ENCODE measurements at places on chromosomes 16 and 17.

- DNase-seq, result no peak
Observed at GRCh38 chr17:4810696-4811290, 3.8 kb downstream of the PLD2 start.

DNA sequence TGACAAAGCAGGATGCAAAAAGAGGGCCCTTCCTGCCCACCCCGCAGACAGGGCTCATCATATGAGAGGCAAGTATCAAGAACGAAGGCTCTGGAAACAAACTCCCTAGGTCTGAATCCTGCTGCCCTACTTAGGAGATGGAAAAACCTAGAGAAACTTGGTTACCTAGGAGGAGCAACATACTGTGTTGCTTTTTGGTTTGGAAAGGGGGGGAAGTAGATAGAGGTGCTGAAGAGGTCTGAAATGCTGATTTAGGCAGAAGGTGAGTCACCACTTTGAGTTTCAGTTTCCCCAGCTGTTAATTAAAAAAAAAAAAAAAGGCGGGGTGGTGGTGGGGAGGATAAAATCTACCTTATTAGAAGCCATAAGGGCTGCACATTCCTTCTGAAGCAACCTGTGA, 1.5 kb downstream of the N4BP1 start:
- no peak for DNase-seq

GRCh38 chr17:50947782-50948543, 81.8 kb upstream of the TOB1 start:
- DNase-seq, result no peak

DNA sequence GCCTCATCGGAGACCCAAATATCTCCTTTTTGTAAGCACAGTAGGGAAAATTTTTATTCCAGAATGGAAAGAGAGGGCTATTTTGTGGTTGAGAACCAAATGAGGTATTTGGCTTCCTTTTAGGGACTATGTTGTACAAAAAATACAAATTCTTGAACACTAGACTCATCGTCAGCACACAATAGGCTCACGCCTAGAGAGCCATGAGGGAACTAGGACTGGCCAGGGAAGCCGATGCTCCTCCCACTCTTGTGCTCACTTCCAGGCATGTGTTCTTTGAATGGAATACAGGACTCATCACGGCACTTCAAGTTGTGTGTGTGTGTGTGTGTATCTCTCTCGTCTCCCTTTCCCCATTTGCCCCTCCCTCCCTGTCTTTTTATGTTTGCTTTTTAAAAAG, 17.8 kb upstream of the BLMH start:
- DNase-seq, result no peak

- DNase-seq, result no peak
Observed at GRCh38 chr17:78472035-78472905, 93.8 kb downstream of the PGS1 start.

DNA sequence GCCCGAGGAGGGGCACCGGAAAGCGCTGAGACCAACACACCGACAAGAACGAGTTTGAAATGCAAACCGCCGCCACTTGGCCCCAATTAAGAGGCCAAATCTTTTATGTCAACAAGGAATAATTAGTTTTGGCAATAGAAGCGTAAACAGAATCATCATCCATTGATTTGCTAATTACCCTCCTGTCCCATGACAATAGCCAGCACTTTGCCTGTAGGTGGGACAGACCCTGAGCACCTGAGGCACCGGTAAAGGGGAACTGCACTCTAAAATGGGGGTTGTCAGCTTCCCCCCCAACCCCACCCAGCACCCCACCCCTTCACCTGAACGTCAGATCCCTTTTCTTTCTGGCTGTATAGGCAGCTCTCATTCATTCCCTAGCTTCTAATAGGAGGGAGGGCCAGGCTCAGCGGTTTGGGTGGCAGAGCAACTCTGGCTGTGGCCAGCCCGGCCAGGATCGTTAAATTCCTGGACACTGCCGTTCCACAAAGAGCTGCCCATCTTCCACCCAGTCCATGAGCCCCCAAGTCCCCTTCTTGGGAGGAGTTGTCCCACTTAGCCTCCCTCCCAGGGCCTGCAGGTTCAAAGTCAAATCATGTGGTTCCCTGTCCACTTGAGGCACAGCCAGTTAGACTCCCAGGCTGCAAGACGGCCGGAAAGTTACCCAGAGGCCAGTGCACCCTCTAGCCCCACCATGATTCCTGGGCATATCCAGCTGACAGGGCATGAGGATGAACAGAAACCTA, 45.8 kb downstream of the WNT3 start:
- no peak for DNase-seq

GRCh38 chr17:62819511-62820221, 11.6 kb upstream of the MARCHF10 start:
- DNase-seq, result no peak

DNA sequence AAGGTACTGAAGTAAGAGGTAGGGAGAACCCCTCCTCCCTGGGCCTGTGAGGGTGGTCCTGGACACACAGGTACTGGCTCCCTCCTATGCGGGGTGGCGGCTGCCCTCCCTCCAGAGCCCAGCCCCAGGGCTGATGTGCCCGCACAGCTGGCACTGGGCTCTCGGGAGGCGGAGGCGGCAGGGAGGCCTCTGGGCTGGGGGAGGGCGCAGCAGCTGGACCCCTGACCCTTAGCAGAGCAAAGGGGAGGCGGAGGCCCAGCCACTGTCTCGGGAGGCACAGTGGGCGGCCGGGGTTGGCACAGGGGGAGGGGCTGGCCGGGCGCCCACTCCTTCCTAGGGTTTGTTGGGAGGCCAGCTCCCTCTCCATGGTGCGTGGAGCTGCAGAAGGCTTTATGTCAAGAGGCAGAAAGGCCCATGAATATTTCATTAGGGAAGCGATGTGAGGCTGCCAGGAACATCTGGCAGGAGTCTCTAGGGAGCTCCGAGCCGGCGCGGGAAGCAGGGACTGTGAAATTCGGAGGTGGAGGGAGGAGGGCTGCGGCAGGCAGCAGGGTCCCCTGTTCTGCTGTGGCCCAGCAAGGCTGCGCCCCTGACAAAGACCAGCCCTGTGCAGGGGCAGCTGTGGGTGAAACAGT, 44.1 kb upstream of the ACSF3 start:
- DNase-seq, result no peak

- no peak for DNase-seq
Observed at GRCh38 chr17:74343526-74344284, 17.7 kb downstream of the KIF19 start.

DNA sequence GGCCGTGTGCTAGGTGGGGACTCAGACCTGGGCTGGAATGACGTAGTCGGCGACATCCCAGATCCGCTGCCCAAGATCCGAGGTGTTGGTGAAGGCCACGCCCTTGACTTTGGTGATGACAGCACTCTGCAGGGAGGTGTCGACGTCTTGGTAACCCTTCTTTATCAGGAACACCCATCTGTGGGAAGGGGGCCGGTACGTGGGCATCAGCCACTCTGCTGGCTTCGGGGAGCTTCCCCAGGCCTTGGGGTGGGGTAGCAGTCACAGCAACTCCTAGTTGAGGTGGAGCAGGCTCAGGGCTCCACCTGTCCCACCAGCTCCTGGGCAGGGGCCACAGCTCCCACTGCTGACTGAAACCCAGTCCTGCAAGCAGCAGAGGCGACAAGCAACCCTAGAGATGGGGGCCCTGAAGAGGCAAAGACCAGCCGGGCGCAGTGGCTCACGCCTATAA, 4.3 kb downstream of the P2RX5 start:
- DNase-seq, result no peak

- DNase-seq, result no peak
Observed at GRCh38 chr16:16164243-16164642, 59.1 kb downstream of the ABCC6 start.

DNA sequence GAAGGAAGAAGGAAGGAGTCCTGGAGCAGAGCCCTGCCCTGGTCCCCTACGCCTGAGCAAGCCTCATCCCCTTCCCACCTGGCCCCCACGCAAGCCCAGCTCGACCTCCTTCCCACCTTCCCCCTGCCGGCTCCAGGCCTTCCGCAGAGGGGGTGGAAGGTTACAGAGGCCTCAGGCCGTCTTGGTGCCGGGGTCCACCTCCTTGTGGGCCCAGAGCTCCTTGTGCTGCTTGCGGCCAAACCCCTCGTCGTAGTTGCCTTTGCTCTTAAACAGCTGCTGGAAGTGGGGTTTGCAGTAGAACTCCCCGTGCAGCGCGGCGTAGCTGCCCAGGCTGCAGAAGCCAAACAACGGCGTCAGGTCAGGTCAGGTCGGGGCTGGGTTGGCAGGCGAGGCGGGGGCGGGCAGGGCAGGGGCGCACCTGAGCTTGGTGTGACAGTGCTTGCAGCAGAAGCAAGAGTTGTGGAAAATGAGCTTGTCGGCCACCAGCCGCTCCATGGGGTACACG, 1.5 kb downstream of the LIMD2 start:
- no peak for DNase-seq

GRCh38 chr17:30396129-30396528, 17.4 kb downstream of the CPD start:
- no peak for DNase-seq

GRCh38 chr16:66166490-66166889, 200.0 kb upstream of the CDH5 start:
- no peak for DNase-seq

DNA sequence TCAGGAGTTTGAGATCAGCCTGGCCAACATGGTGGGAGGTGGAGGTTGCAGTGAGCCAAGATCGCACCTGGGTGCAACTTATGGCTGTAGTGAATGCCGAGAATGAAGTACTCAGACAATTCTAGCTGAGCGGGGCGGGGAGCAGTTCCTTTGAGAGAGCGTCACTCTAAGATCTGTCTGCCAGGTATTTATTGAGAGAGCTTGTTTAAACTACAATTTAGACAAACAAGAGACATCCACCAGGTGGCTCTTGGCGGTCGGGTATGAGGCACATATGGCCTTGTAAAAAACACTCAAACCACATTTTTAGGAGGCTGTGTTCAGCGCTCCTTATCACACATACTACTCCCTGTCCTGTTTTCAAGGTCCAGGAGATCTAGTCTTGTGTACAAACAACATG, 40.6 kb upstream of the CDH1 start:
- DNase-seq, result no peak

DNA sequence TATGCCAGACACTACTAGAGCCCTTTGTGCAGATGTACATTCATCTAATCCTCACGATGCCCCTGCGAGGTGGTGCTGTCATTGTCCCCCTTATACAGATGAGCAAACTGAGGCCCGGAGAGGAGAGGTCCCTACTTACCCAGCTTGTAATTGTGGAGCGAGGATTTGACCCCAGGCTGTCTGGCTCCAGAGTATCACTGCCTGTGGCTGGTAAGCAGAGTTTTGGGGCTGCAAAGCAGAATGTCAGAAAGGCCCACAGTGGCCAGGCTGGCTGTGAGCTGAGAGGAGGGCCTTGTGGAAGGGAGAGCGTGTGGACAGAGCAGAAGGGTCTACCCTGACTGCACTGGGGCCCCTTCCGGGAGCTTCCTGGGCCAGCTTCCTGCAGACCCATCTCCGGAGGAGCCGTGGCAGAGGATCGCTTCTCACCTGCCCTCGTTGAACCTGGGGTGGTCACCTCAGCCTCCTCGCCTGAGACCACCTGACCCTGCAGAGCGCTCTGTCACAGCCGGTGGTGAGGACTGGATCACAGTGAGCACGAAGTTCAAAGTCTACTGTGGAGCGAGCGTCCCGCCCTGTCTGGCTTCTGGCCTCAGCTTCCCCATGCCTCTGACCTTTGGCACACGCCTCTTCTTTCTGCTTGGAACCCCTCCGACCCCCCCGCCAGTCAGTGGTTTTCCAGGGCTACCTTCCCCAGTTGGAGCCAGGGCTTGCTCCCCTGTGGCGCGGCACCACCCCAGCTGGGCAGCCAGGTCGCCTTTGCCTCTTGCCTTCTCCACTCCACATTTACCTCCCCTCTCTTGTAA, 12.1 kb downstream of the CMIP start:
- no peak for DNase-seq

Measured in stimulated activated CD4-positive, alpha-beta T cell treated with anti-CD3 and anti-CD28 coated beads, TNF-alpha, amount 100 ng/mL, for 1 hour (primary cell).